ENCODE measurements at places on chromosomes 11 and 22. TPM values are rescaled to one million over a fixed set of nuclear protein-coding genes. Genes with fewer than 3 reads are reported as not detected.

- DNase-seq: no peak
Observed at GRCh38 chr22:26354707-26355106, 74.4 kb upstream of the ASPHD2 start.

DNA sequence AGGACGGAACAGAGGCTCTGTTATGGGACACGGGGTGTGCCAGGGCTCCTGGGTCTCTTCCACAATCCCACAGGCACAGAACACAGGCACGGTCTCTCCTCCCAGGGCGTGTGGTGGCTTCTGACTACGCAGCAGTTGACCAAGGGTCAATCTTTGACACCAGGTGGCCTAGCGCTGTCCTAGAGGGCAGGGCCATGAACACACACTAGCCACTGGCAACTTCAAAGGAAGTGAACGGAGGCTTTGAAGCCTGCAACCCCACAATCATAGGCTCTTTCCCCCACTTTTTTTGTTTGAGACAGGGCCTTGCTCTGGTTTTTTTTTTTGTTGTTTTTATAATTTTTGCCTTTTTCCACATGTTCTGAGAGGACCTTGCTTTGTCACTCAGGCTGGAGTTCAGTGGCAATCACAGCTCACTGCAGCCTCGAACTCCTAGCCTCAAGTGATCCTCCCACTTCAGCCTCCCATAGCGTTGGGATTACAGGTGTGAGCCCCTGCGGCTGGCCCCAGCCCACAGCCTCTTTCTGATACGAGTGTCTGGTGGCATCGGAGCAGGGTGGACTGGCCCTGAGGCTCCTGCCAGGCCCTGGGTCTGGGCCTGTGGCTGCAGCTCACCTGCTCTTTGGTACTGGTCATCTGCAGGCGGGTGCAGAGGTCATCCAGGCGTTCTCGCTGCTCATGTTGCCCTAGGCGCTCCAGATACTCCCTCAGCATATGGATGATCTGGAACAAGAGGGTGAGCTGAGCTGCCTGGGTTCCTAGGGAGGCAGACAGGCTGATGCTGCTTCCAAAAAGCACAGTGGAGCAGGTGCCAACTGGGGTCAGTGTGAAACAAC is 9.1 kb downstream of the GALR3 start:
- DNase-seq: peak; percentile 26

GRCh38 chr11:26675233-26675928 is 46.5 kb downstream of the SLC5A12 start:
- DNase-seq: peak; percentile 46

DNA sequence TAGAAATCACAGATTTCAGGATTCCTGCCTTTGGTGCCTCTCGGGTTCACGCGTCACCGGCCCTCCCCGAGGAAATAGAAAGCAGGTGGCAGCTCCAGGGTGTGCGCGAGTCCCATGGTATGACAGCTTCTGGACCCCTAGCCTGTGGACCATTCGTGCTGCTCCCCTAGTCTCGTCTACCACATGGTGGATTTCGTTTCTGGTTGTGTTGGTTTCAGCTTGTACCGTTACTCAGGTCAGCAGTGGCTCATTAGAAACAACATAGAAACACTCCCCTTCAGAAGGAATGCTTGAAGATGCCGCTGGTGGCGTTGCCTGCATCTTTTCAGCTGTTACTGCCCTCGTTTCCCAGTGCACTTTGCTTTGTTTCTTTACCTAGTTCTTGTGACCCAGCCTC is 700 bp downstream of the TTC17 start:
- no peak for DNase-seq

Gene PATE2
- 0.36 TPM for total RNA-seq

DNA sequence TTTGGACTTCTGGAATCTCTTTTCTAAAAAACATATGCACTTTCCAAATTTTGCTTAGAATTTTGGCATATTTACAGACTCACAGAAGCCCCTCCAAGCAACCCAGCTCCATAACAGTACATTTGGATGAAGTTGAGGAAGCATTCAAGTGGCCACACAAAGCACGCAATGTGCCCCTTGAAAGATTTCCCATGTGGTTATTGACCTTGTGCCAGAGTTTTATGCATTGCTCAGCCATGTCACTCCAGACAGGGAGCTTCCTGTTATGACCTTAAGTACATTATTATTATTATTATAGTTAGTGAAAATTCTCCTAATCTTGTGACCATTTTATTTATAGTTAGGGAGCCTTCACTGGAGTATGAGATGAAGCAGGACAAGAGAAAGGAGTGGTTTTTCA is 35.0 kb upstream of the BDNF start:
- no peak for DNase-seq

DNA sequence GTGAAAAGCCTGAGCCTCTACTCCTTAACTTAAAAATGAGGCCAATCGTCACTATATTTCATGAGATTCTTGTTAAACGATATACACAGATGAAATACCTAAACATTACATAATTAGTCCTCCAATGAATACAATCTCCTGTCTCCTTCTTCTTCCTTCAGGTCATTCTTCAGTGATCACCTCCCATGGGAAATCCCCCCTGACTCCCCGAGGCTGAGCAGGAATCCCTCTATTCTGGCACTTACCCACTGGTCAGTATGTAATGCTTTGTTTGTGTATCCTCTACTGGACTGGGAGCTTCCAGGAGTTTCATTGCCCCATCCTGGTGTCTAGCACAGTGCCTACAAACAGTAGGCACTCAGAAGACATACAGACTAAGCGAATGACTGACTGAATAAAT is 52.3 kb downstream of the RAB38 start:
- DNase-seq: no peak

GRCh38 chr11:15699978-15700377 is 585.3 kb downstream of the INSC start:
- no peak for DNase-seq

GRCh38 chr11:62439785-62440602 is 21.2 kb downstream of the SCGB1A1 start:
- DNase-seq: peak; percentile 95

DNA sequence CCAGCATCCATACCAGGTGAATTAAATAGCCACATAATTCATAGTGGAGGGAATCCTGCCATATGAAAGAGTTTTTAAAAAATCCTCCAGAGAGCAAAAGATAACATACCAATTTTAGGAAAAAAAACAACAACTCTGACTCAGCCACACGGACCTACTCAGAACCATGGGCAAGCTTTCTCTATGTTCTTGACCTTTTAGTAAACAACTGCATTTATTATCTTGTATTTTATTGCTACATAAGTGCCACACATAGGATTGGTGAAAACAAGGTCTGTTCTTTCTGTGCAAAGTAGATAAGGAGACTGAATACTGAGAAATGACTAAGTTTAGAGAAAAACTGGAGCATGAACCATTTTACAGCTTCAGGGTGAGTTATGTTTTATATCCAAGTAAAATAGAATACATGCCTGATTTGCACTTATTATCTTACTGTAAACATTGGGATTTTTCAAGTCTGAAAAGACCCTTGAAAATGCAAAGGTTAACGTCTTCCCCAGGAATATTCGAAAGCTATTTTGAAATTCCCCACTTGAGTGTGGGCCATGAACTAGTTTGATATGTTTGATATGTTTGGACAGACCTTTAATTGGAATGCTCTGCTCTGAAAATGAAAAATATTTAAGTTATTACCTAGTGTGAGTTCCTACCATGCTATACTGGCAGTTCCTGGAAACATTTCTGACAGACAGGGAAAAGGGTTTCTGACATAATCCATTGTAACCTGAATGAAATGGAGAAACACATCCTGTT is 89.5 kb upstream of the DDI1 start:
- no peak for DNase-seq

Gene MYO18B
- total RNA-seq: not detected

Gene PRR33
- total RNA-seq: not detected

DNA sequence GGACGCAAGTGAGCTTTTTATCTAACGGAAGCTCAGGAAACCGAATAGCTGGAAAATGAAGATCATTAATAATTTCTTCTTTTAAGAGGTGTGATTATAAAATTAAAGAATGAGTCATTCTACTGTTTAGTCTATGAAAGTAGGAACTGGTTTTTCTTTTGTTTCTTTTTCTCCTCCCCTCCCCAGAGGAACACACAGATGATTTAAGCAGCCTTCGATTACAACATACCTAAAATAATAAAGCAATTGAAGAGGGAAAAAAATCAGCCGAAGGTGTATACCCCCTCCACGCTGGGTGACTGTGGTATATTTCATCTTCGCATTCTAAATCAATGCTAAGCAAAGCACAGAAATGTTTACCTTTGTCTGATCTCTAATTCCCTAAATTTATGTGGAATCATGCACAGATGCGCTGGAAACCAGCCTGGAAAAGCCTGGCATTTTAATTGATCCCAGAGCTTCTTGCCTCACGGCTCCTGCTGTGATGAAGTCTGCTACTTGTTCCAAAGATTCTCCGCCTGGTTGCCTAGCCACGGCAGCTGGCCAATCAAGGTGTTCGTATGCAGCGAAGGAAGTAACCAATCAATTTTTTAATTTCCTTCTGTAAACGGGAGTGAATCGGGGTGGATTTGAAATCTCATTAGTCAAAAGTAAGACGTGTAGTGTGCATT is 133.9 kb downstream of the FANCF start:
- no peak for DNase-seq

Gene VSIG2
- total RNA-seq: not detected

Gene CRYBB2
- not detected for total RNA-seq

DNA sequence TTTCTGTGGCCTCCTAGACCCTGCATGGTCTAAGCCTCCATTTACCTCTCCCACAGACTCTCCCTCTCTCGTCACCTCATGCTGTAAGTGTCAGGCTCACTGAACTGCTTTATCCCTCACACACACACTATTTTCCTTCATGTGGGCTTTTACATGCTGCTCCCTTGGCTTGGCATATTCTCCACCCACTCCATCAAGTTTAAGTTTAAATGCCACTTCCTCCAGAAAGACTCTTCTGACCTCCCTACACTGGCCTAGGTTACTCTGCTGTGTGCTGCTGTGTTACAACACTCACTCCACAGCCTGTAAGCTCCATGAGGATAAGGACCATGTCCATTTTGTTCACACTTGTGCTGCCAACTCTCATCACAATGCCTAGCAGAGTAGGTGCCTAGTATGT is 2.5 kb downstream of the DCHS1 start:
- no peak for DNase-seq

DNA sequence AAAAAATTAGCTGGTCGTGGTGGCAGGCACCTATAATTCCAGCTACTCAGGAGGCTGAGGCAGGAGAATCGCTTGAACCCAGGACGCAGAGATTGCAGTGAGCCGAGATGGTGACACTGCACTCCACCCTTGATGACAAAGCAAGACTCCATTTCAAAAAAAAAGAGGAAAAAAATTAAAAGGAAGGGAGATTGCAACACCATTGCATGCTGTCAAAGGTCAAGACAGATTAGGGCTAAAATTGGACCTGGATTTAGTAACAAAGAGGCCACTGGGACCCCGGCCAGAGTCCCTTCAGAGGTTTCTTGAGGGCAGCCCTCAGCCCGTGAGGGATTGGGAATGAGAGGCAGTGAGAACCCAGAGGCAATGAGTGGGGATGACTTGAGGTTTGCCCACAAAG is 8.2 kb upstream of the MAFF start:
- no peak for DNase-seq

GRCh38 chr11:3103076-3103475 is 45.9 kb upstream of the CARS1 start:
- DNase-seq: peak; percentile 78

DNA sequence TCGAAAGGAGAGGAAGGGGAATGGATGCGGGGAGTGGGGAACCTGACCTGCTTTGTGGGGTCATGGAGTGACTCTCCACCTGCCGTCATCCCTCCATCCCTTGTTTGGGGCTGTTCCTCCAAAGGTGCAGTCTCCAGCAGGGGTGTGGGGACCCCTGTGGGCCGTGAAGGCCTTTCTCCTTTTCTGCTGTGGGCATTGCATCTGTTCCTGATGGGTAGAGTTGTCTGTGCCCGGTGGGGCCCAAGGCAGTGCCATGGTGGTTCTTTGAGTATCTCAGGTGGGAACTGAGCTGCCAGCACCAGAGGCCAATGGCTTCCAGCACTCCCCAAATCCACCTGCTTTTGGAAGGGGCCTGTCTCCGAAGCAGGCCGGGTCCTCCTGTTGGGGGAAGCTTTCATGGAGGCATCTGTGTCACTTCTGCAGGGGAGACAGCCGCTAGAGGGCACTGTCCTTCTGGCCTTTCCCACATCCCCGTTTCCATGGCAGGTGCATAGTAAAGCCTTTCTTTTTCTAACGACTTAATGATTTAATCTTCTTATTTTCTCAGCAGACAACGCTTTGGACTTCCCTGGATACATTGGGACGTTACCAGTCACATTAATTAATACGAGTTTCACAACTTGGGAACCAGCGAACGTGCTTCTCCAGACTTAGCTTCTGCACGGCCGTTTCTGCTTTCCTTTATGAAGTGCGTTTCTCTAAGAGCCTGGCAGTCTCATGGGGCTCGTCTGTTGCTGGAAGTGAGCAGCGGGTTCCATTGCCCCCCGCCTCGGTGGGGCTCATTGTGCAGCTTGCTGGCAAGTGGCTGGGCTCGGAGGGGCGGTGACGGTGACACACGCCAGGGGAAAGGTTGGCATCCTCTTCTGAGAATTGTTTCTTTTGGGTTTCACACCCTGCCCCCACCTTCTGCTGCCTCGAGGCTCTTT is 57.1 kb downstream of the PARVB start:
- peak; percentile 99 for DNase-seq

Gene SPECC1L
- 46.7 TPM for total RNA-seq

- DNase-seq: no peak
Observed at GRCh38 chr11:25755918-25756584, 575.9 kb upstream of the ANO3 start.

GRCh38 chr22:35601743-35602615 is 15.2 kb downstream of the MB start:
- DNase-seq: peak; percentile 71

Gene CNTF
- total RNA-seq: 1.8 TPM

GRCh38 chr11:11537372-11537771 is 84.4 kb downstream of the GALNT18 start:
- no peak for DNase-seq
